ENCODE measurements at places on chromosomes 4 and X.

DNA sequence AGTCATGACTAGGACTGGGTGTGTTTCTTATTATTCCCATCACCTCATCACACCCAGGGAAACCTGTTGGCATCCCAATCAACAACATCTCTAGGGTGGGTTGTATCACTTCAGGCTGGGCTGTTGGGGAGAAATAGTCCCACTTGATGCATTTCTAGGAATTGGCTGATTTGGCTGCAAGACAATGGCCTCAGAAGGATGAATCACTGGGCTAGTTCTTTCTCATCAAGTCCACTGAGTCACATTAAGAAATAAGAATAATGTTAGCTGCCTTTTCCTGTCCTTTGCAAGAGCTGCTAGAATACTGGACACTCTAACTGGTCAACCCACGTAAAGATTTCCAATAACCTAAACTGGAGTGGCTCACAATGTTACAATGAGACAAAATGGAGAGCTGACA lies 104.2 kb downstream of the CHRDL1 start:
- peak; percentile 28 for DNase-seq

- DNase-seq, result peak; percentile 12
These were observed 278.0 kb downstream of the ANK2 start for GRCh38 chr4:113327494-113327893.

DNA sequence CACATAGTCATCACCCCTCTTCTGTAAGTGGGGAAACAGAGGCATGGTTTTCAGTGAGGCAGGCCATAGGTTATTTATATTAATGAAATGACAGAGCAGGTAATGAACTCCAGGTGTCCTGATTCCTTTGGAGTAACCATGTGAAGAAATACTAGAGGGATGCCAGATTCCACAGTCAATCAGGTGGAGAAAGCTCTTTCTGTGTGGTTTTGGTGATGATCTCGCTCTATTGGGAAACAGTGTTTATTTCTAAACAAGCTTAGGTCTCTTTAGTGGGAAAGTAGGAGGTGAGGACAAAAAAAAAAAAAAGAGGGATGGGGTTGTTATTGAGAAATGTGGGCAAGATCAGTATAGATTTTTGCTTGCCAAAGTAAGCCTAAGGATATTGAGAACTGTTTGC lies 12.2 kb downstream of the DOCK11 start:
- DNase-seq, result no peak

GRCh38 chr4:154822775-154823174 lies 41.7 kb downstream of the RBM46 start:
- DNase-seq, result peak; percentile 62

DNA sequence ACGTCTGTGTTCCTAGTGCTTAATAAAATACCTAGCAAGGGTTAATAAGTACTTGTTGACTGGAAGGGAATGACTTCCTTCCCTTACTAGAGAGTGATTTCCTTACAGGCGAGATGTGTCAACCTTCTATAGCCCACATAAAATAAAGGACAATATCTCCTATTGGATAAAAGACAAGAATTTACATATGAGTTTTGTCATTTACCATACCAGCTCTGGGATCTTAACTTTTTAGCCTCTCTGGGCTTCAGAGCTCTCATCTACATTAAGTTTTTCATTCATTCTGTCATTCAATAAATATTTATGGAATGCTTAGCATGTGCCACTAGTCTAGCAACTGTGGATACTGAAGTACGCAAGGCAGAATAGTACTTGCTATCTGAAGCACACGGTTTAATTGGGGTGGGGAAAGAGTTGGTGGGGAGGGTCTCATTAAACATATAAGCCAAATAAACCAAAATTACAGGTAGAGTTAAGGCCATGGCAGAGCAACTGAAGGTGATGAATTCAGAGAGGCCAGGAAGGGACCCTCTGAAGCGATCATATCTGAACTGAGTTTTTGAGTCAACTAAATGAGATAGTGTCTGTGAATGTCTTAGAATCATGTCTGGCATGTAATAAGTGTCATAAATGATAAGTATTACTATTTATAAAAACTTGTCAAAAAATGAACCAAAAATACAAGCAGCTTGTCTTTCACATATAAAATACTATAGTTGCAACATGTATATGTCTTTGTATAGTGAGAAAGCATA lies 91.6 kb upstream of the BMP2K start:
- DNase-seq, result peak; percentile 56

DNA sequence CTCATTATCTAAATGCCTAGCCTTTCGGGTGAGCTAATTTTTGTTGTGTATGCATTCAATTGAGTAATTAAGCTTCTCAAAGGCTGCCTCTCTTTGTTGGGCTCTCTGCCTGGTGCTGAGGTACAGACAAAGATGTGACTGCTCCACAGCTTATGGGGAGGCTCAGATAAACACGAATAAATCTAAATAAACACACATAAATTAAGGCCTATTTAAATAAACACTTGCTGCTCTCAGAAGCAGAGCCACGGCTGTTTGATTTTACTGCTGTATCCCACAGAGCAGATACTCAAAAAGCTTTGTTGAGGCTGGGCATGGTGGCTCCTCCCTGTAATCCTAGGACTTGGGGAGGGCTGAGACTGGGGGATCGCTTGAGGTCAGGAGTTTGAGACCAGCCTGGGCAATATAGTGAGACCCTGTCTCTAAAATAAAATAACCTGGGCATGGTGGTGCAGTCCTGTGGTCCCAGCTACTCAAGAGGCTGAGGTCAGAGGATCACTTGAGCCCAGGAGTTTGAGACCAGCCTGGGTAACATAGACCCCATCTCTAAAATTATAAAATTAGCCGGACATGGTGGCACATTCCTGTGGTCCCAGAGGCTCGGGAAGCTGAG lies 8.4 kb upstream of the CD99 start:
- no peak for DNase-seq

DNA sequence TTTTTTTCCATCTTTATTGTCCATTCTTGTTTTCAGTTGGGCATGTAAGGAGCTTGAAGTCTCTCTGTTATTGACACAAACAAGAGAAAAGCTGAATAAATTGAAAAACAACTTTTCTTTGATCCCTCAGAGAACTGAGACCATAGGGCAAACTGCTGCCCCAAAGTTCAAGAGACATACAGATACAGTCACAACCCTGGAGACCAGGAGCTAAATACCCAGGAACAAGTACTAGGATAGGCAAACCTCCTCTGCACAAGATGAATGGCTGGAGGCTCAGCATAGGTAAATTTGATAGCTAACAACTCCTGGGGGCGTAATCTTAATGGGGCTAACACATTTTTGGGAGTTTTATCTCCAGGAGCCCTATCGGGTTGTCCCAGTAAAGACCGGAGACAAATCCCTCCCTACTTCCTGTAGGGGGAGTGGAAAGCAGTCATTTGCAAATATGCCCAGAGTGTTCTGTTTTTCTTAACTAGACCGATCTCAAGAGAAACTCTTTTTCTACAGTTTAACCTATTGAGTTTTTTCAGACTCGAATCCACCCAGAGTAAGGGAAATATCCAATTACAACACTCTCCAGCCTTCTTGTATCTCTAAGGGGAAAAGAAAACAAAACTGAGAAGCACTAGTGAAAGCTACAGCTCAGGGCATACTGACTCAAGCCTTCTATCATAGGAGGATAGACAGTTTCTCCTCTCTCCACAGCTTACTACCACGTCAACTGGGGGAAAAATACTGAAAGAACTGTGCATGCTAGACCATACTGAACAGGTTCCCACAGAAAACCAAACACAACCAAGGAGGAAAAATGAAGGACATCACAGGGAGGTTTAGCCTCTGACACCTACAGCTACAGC lies 23.1 kb downstream of the MAGEA8 start:
- DNase-seq, result peak; percentile 19

GRCh38 chr4:56348576-56348975 lies 38.7 kb downstream of the AASDH start:
- DNase-seq, result no peak

- DNase-seq, result peak; percentile 45
These were observed 90.5 kb upstream of the ZNF827 start for GRCh38 chr4:146029147-146029546.

- DNase-seq, result peak; percentile 2
These were observed 18.9 kb upstream of the CABS1 start for GRCh38 chr4:70315928-70316327.

GRCh38 chr4:89582756-89583505 lies 254.0 kb downstream of the SNCA start:
- no peak for DNase-seq

All from ELR (cell line).